ENCODE measurements at places on chromosomes 12 and 14.

- no peak for DNase-seq
These were observed 395.0 kb downstream of the EGLN3 start for GRCh38 chr14:33555710-33556350.

DNA sequence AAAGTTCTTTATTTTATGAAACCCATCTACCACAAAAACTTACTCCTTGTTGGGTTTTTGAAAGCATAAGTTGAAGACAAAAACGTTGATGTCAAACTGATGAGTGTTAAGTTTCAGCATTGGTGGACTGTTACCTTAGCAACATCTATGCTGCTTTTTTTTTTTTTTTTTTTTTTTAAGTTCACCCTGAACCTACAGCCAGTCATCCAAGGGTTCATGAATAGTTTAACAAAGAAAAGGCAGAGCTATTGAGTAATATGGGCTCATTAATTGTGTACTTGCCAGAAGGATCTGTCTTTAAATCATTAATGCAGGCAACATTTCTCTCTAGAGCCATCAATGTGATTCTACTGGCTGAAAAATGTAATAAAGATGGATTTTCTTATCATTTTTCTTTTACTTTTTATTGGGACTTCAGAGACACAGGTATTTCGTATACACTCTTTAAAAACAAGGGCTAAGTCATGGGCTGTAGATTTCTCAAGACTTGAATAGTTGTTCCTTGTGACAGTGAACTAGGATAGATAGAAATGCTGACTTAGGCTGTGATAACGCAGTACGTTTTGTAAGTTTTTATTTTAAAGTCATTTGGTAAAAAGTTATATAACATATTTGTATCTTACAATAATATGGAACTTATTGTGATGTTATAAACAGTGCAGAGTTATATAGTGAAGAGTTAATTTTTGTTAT lies at the start of gene PTPRQ:
PTPRQ (plus strand) TSS at position 262 of the 693 bp plus-strand sequence; CDS start at position 373, 111 bp downstream.
- no peak for DNase-seq

- no peak for DNase-seq
These were observed 32.6 kb downstream of the RFLNA start for GRCh38 chr12:124327362-124328043.

- DNase-seq: no peak
These were observed 18.0 kb downstream of the ACIN1 start for GRCh38 chr14:23076785-23077408.

DNA sequence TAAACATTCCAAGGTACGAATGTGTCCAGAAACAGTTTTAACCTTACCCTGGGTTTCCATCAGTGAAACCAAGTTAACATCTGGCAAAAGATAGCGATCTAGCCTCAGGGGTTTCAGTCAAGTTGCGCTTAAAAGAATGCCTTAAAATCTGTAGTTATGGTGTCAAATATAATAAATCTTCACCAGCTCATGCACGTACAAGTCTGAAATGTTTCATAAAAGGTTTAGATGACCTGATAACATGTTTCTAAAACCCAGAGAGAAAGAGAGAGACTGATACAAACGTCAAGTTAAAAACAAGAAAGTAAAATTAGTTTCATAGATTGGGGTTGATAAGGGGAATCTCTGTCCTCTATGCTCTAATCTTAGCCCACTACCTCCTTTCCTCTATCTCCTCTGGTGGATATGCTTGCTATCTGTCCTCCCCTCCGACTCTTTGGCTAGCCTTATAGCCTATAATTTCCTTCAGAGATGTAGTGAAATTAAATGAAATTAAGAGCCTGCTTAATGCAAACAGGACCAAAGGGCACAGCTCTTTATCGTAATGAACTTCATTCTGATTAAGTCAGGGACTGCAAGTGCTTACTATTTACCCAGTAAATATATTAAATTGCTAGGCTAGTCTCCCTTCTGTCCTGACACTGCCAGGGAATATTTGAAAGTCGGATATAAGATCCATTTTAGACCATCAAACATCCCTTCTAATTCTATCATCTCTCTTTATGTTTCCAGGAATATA lies 18.4 kb upstream of the FOS start:
- no peak for DNase-seq

DNA sequence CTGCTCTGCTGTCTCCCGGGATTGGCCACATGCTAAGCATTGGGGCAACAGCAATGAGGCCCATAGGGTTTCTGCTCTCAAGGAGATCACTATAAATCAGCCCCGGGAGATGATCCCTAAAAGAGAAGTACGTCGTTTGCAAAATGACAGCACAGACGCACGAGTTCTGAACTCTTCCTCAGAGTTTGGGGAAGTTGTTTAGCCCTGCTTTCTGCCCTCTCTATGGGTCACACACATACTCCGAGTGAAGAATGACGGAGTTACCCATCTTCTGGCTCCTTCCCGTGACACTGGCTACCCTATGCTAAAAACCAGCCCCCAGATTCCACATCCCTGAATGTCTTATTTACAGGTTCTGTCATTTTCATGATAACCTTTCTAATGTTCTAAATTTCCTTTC lies 258.0 kb upstream of the PLEKHG7 start:
- DNase-seq: peak; percentile 59

DNA sequence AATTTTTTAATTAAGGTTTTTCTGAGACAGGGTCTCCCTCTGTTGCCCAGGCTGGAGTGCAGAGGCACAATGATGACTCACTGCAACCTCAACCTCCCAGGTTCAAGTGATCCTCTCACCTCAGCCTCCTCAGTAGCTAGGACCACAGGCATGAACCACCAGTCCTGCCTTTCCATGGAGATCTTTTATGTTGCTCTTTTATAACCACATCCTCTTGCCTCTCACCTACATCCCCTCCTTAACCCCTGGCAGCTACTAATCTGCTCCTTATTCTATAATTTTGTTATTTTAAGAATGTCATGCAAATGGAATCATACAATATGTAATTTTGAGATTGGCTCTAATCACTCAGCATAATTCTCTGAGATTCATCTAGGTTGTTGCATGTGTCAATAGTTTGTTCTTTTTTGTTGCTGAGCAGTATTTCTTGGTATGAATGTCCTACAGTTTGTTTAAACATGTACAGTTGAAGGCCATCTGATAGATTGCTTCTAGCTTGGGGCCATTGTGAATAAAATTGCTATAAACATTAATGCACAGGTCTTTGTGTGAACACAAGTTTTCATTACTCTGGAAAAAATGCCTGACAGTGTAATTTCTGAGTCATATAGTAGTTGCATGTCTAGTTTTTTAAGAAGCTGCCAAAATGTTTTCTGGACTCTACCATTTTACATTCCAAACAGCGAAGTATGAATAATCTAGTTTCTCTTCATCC lies 249.2 kb upstream of the AMIGO2 start:
- no peak for DNase-seq

GRCh38 chr12:119710965-119711551 lies 43.1 kb downstream of the PRKAB1 start:
- no peak for DNase-seq

- DNase-seq: no peak
These were observed 278.2 kb downstream of the FOXN3 start for GRCh38 chr14:89138846-89139245.

- no peak for DNase-seq
These were observed 243.5 kb downstream of the TMEM132C start for GRCh38 chr12:128510511-128510910.

- no peak for DNase-seq
These were observed 148.1 kb upstream of the CRY1 start for GRCh38 chr12:107241411-107241810.

- peak; percentile 75 for DNase-seq
These were observed 51.3 kb downstream of the CPSF6 start for GRCh38 chr12:69290545-69291277.

DNA sequence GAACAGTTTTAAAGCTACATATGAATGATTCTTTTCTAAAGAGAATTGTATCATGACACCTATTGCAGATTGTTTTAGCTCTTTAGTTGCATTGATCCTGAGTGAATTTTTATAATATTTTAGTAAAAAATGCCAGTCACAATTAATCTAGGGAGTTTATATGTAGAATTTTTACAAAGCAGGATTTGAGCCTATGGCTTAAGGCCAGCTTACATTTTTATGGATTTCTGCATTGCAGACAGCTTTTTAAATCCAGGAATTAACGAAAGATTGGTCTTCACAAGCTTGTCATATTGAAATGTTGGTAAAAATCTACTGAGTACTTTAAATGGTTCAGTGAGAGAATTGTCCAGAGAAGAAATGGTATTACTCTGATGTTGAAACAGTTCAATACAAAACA lies 358.0 kb downstream of the TMTC2 start:
- no peak for DNase-seq

GRCh38 chr14:69917287-69917686 lies 38.1 kb downstream of the SMOC1 start:
- no peak for DNase-seq

- no peak for DNase-seq
These were observed 22.1 kb downstream of the SERPINA1 start for GRCh38 chr14:94366146-94366915.

DNA sequence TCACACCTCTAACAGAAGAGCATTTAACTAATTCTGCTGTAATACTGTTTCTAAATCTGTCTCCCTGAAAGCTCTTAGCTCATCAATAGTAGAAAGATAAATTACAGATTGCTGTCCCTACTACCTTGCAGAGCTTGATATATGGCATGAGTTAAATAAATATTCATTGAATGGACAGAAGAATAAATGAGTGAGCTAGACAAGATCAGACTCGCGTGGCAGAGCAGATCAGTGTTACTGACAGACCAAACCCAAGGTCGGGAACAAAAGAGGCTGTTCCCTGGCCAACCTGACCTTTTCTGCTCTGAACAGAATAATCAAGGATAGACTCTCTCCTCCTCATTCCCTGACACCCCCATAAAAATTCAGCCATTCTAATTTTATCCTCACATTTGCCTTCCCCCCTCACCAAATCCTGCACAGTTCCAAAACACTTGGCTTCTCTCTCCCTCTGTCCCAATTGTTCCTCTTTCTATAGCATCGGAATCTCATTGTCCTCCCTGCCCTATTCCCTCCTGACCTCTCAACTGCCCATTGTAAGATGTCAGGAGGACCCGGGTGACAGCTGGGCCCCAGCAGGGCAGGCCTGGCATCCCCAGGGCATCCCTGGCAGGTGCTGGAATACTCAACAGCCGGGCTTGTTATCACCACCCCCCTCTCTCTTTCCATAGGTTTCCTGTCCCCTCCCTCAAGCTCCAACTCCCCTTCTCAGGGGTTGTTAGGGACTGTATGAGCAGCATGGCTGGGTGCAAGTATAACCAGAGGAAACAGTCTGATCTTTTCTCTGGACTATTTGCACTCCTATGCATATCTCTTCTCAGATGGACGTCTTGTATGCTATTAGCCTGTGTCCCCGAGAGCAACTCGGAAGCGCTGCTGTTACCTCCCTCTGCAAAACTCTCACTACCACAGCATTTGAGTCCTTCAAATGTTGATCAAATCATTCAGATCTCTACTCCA lies 19.9 kb downstream of the NEUROD4 start:
- no peak for DNase-seq

DNA sequence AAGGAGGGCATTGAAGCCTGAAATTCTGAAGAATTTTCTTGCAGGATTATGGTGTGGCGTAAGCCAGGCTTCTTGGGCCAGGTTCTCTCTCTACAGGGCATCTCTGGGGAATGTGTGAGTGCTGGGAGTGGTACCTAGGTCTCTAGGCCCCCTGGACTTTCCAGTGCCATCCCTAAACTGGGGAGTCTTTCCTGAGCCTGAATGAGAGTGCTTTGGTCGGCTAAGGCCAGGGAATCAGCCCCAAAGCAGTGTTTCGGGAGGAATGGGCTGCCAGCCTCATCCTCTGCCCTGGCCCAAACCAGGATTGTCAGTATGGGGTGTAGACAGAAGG lies 93.9 kb downstream of the CALM1 start:
- no peak for DNase-seq

- no peak for DNase-seq
These were observed 1613.4 kb upstream of the SEL1L start for GRCh38 chr14:83147006-83147405.

GRCh38 chr12:53474819-53475218 lies 22.9 kb downstream of the PCBP2 start:
- no peak for DNase-seq

DNA sequence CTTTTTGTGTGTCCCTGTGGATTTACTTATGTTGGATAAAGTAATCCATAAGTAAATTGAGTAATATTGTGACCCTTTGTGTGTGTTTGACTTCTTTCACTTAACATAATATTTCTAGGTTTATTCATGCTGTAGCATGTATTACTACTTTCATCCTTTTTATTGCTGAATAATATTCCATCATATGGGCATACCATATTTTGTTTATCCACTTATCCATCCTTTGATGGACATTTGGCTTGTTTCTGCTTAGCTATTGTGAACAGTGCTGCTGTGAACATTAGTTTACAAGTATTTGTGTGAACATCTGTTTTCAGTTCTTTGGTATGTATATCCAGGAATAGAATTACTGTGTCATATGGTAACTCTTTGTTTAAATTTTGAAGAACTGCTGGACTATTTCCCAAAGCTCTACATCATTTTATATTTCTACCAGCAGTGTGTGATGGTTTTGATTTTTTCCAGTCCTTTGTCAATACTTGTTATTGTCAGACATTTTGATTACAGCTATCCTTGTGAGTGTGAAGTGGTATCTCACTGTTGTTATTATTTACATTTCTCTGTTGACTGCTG lies 25.2 kb downstream of the G2E3 start:
- DNase-seq: no peak

GRCh38 chr14:32438517-32438916 lies 109.4 kb downstream of the AKAP6 start:
- no peak for DNase-seq

DNA sequence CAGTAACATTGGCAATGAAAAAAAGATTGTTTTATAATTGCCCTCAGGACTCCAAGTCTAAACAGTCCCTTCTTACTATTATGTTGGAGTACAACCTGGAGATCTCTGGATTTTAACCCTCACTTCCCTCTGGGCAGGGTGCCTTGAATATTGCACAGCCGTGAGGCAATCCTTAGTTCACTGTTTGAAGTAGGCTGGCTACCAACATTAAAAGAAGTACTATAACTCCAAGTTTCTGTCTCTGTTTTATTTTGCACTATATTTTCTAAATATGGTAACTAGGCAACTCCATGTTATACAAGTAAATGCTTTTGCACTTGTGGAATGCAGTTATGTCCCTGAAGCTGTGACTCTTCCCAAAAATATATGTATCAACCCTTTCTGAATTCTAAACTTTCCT lies 490.7 kb downstream of the EGLN3 start:
- no peak for DNase-seq

DNA sequence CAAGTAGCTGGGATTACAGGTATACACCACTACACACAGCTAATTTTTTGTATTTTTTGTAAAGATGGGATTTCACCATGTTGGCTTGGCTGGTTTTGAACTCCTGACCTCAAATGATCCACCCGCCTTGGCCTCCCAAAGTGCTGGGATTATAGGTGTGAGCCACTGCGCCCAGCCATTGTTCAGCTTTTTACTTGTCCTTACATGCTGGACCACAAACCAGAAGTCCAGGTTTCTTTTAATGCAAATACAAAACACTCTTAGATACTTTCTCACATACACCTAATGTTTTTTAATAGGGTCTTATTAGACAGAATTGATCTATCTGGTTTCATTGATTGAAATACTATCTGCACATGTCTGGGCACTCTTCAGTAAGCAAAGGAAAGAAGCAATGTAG lies 40.5 kb downstream of the BTG1 start:
- DNase-seq: no peak

DNA sequence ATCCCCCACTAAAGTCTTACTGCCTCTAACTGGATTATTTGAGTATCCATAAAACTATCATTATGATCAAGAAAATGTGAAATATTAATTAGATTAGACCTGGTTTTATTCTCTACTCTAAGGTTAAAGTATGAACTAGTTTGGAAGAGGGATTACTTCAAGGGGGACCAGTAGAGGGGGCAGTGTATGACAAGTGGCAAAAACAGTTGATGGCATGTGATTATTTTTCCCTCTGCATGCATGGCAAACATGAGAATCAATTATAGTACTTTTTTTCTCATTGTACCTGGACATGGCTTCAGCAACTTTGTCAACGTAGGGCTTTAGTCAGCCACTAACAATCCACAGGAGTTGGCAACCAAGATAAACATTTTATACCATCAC lies 145.0 kb upstream of the SLC38A2 start:
- no peak for DNase-seq
